ENCODE measurements at places on chromosomes 12 and 14.

- no peak for DNase-seq
Measured at GRCh38 chr14:21068521-21069387, 1.4 kb upstream of the ARHGEF40 start.

- no peak for DNase-seq
Measured at GRCh38 chr12:16604596-16605252, 1.2 kb downstream of the LMO3 start.

DNA sequence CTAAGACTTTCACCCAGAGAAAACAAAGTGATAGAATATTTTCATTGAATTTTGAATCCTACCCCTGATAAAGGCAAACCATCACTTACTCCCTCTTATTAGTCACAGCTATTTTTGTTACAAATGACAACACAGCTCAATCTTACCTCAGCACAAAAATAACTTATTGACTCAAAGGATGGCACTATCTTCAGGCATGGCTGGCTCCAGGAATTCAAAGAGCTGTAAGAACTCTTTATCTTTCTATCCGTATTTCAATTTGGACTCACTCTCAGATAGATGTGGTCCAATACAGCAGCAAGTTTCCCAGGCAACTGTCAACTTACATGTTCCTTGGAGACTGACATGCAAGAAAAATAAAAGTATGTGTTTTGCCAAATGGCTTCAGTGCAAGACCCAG, 709.4 kb upstream of the MDGA2 start:
- no peak for DNase-seq

- no peak for DNase-seq
Measured at GRCh38 chr12:124240493-124240892, 54.4 kb upstream of the RFLNA start.

GRCh38 chr12:1319212-1319611, 275.2 kb downstream of the FBXL14 start:
- DNase-seq = no peak

Data from activated CD4-positive, alpha-beta T cell treated with anti-CD3 and anti-CD28 coated beads for 24 hours (primary cell).